ENCODE measurements at places on chromosomes 5 and 9.

DNA sequence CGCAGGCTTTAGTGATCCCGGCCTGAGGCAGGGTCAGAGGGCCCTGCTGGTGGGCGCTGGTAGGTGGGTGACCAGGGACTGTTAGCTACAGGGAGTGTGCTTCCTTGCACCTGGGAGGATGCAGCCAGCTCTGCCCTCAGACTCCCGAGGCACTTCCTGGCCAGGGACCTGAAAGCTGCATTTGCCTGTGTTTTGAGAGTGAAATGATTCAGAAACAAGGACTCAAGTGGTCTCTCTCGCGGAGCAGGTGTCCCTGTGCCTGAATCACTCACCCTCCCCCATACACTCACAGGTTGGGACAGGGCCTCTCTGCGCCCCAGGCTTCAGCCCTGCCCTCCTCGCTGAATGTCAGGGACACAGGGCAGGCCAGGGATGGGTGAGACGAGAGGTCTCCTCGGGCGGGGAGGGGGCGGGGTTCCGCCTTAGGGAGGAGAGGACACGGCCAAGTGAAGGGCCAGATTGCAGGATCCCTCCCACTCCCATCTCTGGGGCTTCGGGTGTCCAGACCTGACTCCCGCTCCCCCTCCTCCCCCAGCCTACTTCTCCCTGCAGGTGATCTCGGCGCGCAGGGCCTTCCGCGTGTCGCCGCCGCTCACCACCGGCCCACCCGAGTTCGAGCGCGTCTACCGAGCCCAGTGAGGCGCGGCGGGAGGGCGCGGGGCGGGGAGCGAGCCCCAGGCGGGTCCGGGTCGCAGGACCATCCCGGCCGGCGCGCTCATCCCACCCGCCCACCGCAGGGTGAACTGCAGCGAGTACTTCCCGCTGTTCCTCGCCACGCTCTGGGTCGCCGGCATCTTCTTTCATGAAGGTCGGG is 1.5 kb downstream of the LTC4S start:
- no peak for DNase-seq

GRCh38 chr5:181197326-181197951 is 7.6 kb downstream of the TRIM7 start:
- DNase-seq = no peak

- no peak for DNase-seq
These were observed 17.6 kb downstream of the TSPAN17 start for GRCh38 chr5:176664886-176665285.

DNA sequence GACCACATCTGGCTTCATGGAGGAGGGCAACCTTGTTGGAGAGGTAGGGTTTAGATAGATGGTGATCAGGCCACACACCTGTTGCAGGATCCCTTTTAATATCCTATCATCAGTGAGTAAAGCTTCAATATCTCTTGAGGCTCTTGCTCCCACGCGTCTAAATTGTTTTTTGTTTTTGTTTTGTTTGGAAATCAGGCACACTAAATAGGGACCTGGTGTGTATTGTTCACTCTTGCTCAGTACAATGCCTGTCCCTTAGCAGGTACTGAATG is 2.6 kb upstream of the TMEM268 start:
- DNase-seq = no peak

DNA sequence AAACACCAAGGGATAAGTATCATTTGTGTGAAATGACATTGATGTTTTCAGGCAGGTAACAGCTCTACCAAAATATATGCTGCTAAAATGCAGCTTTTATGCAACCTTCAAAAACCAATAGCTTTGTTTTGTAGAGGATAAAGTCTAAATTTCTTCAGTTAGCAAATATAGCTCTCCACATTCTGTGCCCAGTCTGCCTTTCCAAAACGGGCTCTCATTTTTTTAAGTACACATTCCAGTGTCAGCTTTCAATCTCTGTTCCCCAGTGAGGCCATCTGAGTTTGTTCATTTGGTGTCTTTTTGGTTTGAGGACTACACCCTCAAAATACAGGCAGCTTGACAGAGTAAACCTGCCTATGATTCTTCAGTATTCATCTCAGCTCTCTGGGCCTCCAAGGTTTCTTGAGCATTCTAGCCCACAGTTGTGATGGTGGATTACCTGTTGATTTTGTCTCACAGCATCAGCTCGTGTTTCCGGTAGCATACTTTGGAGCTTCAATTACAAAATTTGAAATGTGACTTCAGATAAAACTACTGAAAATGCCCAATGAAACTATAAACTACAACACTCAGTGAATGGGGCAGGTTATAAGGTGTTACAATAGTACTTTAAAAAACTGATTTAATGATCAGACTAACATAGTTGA is 55.7 kb downstream of the NR3C1 start:
- DNase-seq = no peak

GRCh38 chr5:163870441-163870840 is 365.0 kb downstream of the MAT2B start:
- DNase-seq = no peak

DNA sequence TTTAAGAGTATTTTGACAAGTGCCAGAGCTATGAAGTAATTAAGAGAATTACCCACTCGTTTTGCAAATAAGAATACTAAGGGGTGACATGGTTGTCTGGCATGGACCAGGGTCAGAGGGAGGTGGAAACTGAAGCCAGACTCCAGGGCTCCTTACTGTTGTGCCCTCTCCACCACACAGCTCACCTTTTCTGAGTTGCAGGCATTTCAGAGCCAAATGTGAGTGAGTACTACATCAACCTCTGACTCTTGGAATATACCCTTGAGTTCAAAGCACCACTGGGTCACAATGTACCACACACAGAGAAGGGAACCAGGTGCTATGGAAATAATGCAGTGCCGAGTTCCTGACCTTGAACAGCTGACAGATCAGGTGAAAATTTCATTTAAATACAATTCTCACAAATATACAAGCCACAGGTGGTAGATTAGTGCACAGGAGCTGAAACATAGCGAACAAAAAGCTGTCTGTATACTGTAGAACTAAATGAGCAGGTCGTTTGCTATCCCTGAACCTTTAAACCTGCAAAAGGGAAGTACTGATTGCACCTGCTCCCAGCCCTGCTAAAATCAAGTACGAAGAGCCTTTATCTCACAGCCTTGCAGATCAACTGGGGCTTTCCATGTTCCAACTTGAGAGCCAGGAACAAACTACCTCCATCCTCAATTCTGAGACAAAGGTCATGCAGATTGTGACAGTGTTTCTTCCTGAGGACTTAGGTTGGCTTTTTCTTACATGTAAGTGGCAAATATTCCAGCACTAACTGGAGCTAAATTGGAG is 57.0 kb downstream of the GOLM1 start:
- no peak for DNase-seq

DNA sequence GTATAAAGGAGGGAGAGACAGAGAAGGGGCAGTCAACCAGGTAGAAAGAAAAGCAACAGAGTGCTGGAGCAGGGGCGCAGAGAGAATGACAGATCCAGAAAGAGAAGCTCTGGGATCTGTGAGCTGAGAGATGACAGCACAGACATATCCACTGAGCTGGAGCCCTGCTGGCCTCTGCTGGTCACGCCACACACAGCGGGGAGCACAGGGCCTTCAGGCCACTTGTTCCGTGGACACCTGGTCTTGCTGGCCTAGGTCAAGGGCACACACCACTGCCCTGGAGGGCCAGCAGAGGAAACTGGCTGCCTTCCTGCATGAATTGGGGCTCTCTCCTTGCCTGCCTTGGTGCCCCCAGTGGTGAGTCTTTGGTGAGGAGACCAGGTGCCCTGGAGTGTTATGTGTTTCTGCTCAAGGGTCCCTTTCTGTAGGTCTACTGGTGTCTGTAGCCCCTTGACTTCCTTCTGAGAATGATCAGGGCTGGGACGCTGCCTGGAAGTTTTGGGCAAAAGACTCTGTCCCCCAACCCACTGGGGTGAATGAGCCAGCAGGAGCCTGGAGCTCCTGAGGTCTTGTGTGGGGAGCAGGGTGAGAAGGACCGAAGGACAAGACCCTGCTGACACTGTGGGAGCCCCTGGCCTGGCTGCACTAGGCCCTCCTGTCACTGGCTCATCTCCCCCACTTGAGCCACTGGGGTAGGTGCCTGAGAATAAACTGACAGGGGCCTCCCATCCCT is 59.2 kb upstream of the ADAMTS2 start:
- no peak for DNase-seq

DNA sequence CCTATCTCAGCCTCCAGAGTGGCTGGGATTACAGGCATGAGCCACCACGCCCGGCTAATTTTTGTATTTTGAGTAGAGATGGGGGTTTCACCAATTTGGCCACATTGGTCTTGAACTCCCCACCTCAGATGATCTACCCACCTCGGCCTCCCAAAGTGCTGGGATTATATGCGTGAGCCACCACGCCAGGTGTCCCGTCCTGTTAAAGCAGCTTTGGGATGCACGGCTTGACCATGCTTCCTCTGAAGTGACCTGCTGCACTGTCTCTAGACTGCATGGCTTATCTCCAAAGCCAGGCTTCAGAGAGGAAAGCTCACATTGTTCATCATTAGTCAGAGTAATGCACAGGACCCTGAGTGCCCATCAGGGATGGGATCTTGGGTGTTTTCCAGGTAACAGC is 45.4 kb downstream of the SEMA4D start:
- no peak for DNase-seq

- DNase-seq = no peak
These were observed 43.4 kb downstream of the IRF1 start for GRCh38 chr5:132447196-132447595.

DNA sequence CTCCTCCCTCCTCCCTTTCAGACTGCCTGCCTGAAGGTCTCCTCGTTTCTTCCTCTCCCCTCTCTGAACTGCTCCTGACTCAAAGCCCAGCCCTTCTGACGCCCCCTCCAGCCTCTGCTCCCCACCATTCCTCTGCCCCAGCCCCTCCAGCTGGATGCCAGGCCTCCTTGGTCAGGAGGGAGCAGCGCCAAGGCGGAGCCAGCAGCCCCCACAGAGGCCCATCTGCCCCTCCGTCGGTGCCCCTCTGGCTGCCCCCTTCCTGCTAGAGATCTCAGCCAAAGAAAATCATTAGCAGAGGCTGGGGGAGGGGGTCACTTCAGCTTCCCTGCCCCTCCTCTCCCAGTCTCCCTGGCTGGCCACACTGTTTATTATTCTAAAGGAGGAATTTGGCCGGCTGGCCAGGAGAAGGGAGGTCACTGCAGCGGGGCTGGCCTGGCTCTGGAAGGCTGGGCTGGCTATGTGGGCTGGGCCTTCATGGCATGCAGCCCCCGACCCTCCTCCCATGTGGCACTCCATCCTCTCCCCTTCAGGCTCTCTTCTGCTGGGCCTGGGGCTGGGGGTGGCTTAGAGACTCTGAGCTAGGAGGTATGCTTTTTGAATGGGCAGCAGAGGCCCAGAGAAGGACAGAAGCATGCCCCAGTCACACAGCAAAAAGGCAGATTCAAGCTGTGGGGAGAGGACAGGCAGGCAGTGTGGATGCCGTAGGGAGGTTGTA is 16.9 kb downstream of the PDGFRB start:
- no peak for DNase-seq

DNA sequence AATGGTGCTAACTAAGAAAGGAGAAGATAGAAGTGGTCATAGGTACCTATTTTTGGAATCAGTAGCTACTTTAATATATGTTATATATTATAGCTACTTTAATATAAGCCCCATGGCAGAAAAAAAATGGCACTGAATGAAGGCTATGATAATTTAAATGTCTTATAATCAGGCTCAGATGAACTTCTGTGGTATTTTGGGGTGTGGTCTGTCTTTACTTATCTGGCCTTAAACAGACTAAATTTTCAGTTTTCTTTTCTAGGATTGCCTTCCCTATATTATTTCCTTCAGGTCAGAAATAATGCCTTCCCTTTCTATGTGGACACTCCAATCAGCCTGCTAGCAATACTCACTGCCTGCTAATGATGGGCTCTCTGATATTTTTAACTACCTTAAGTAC is 292.3 kb downstream of the SLF1 start:
- DNase-seq = no peak

GRCh38 chr5:27612161-27612560 is 573.8 kb upstream of the CDH9 start:
- DNase-seq = no peak

DNA sequence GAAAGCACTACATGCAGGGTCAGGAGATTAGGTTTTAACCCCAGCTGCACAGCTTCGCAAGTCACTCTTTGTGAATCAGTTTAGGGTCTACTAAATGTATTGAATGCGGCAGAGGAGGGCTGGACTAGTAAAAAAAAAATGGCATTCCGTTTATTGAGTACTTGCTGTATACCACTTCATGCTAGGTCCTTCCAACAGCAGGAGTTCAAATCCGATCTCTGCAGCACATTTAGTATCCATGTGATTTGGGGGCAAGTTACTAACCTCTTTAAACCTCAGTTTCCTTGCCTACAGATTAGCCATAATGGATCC is 204.4 kb downstream of the SNCAIP start:
- no peak for DNase-seq

DNA sequence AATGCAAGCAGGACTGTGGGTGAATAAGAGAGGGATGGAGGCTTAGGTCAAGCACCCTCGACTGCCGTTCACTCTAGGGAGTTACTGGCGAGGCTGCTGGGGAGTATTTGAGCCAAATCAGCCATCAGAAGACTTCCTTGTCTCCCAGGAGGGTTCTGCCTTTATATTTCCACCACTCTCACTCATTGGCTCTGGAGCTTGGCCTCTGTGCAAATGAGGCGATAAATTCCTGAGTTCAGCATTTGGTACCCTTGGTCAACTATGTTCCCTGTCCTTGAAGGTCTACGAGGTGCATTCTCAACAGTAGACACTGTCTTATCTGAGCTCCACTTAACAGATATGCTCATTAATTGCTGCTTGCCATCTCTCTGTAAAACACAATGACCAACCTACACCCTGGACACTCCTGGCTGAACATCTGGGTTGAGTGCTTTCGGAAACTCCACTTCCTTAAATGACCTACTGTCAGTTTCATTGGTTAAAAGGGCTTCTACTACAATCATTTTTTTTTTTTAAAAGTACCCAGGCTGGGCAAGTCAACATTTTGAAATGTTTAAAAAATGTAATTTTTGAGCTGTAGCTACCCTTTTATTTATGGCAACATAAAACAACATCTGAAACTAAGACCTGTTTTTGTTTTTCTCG is 153.2 kb downstream of the NTRK2 start:
- no peak for DNase-seq

DNA sequence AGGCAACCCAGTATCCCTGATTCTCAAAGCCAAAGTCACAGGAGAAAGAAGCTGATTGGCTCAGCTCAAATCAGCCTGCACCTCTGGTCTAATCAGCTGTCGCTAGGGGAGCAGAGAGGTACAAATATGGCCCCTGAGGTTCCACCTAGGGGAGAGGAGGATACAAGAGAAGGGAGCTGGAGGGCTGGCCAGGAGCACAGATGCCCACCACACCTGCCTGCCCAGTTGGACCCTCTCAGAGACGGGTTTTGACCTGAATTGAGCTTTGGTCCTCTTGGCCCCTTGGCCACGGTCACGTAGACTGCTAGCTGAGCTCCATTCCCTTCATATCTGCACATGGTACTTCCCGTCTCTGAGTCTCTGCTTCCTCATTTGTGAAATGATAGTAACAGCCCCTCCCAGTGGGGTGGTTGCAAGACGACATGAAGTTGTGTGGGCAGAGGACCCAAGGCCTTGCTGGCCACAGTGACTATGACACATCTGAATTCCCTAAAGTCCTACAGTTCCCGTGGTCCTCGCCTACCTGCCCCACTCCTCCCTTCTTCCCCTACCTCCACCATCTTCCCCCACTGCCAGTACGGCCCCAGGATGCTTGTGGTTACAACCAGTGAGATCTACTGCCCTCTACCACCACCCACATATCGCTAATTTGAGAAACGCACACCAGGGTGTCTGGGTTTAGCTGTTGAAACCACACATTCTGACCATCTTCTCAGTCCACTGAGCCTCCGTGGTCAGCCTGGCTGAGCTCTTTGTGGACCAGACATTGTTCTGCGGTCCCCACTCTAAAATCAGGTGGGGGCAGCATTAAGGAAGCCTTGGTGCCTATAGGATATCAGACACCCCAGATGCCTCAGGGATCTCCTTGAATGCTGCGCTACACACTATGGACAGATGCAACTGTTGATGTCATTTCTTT is 60.3 kb upstream of the NEK6 start:
- peak; percentile 25 for DNase-seq

GRCh38 chr9:111078391-111079038 is 40.2 kb upstream of the LPAR1 start:
- DNase-seq = no peak

All from stimulated activated CD8-positive, alpha-beta memory T cell treated with anti-CD3 and anti-CD28 coated beads, Interleukin-4, amount 100 ng/mL, for 48 hours (primary cell).